Activated naive CD4-positive, alpha-beta T cell treated with anti-CD3 and anti-CD28 coated beads for 36 hours (primary cell): ENCODE measurements at places on chromosomes 5 and 9. TPM values are rescaled to one million over a fixed set of nuclear protein-coding genes. Genes with fewer than 3 reads are reported as not detected.

The FOXD4L5 gene
- total RNA-seq = 0.10 TPM

The GADD45G gene
- 0.72 TPM for total RNA-seq

GRCh38 chr5:54301220-54301619, 9.2 kb downstream of the ARL15 start:
- DNase-seq = no peak

The TNFSF15 gene
- total RNA-seq = 0.62 TPM

- no peak for DNase-seq
Observed at GRCh38 chr5:15929611-15930263, 249.9 kb downstream of the MARCHF11 start.

DNA sequence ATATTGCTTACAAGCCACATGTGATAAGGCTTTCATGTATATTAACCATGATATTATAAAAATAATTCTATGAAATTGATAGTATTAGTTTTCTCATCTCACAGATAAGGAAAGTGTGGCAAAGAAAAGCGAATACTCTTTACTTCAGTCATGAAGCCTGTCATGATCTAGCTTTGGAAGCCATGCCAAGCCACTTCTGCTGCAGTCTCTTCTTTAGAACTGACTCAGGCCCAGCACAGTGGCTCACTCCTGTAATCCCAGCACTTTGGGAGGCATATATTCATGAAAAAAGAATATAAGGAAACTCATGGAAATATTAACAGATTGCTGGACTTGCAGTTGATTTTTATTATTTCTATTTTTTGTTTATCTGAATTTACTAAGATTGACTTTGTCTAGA, 42.9 kb upstream of the PJA2 start:
- no peak for DNase-seq

DNA sequence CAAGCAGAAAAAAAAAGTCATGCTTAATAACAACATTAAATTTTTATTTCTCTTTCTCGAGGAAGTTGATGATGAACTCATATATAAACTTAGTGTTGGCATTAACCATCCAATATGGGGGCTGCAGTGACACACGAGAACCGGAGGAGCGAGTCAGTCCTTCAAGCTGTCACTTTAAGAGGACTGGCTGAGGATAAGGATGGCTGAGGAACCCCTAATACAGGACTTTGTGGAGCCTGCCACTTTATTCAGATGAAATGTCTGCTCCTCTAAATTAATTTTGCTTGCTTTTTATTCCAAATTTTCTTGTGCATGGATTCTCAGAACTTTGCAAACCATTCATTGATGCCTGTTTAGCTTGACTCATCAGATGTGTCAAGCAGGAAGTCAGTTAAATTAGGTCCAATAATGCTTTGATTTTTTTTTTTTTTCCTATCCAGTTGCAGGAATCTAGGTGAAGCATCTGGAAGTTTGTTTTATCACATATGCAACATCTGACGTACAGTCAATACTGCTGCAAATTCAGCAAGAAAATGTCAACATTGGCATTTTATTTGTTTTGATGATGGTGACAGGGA, 144.2 kb upstream of the COL5A1 start:
- no peak for DNase-seq

GRCh38 chr5:95619096-95619495, 791 bp upstream of the GPR150 start:
- no peak for DNase-seq

The FST gene
- total RNA-seq = 0.36 TPM

GRCh38 chr9:102054811-102055210, 316.4 kb upstream of the GRIN3A start:
- DNase-seq = no peak

- no peak for DNase-seq
Observed at GRCh38 chr9:27352457-27353165, 55.7 kb upstream of the EQTN start.

GRCh38 chr9:132609829-132610228, 27.4 kb downstream of the BARHL1 start:
- no peak for DNase-seq

The RLN2 gene
- 4.0 TPM for total RNA-seq

The PLAC8L1 gene
- 0.36 TPM for total RNA-seq
